ENCODE measurements at places on chromosomes 2 and 18.

DNA sequence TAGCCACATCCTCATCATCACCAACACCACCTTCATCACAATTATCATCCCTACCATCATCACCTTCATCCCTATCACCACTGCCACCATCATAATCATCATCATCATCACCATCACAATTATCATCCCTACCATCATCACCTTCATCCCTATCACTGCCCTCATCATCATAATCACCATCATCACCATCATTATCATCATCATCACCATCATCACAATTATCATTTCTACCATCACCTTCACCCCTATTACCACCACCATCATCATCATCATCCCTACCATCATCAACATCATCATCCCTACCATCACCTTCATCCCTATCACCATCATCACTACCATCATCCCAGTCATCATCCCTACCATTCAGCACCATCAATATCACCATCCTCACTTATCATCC lies 140.5 kb downstream of the LOXHD1 start:
- DNase-seq, result no peak

DNA sequence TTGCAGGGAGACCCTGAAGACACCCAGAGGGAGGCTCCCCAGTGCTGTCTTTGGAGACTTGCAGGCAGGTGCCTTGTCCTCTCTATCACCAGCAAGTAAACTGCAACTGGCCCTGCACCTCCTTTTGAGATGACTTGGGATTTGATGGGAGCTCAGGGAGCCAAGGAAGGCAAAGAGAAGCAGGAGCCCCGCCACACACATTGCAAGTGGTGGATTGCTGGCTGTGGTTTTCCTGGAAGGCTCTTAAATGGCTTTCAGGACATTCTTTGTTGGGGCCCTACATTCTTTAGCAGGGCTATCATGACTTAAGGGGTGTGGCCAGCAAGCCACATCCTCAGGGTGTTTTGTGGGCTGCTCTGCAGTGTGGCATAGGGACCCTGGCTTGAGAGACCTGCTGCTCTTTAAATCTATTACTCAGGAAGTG lies 39.9 kb upstream of the CDC42EP3 start:
- DNase-seq, result peak; percentile 31

DNA sequence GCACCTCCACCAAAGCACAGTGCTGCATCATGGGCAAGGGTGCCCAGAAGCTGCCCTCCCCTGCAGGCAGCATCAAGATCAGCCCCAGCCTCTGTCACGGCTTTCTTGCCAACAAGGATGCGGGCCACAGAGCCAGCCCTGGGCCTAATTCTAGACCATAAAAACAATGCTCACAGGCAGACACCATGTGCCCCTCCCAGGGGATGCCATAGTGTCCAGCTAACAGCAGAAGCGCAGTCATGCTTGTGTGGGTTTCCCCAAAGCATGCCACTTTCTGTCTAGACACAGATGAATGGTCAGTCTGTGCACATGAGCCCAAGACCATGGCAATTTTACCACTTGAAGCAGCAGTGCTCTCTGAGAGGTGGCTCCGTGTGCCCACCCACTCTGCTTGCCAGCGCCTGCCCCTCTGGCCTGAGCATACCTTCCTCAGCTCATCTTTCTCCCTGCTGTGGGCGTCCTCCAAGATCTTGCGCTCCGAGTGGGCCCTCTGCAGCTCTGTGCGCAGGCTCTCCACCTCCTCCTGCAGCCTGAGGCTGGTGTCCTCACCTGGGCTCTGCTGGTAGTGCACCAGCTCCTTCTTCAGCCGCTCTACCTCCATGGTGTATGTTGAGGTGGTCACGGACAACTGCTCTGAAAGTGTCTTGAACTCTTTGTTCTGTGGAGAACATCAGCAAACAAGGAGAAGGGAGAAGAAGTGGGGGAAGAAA lies 81.3 kb upstream of the ACAA2 start:
- no peak for DNase-seq

DNA sequence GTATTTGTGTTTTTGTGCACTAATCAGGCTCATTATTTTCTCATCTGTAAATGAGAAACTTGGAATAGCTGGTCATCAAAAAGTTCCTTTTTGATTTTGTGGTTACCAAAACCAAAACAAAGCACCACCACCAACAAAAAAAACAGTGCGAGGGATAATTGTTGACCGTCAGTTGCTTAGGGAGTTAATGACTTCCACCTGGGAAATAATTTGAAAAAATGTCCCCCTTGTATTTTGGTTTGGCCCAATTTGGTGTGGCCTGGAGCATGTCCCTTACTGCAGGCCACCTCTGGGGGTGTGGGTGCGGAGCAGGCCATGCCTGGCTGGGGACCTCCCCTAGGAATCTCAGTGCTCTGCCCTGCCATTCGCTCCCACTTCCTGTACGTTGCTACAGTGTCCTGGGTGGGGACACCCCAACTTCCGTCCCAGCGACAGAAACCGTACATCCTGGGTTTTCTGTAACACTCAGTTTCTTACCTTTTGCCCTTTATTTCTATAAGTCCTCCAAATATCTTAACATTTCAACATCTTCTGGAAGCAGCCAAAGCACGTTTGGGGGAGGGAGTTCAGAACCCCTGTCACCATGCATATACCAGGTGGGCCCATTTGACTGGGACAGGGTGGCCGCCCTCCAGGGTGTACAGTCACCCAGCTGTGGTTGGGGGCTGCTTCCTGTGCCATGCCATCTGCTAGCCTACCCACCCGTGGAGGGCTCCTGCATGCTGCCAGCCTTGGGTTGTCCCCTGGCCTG lies 31.3 kb downstream of the NCK2 start:
- no peak for DNase-seq

GRCh38 chr2:173192071-173192470 lies 116.4 kb downstream of the MAP3K20 start:
- no peak for DNase-seq

GRCh38 chr18:12086249-12086648 lies 7.4 kb upstream of the ANKRD62 start:
- DNase-seq, result no peak

GRCh38 chr18:5992381-5992780 lies 97.1 kb upstream of the TMEM200C start:
- no peak for DNase-seq

GRCh38 chr2:233480490-233481202 lies 85.9 kb downstream of the USP40 start:
- peak; percentile 20 for DNase-seq

DNA sequence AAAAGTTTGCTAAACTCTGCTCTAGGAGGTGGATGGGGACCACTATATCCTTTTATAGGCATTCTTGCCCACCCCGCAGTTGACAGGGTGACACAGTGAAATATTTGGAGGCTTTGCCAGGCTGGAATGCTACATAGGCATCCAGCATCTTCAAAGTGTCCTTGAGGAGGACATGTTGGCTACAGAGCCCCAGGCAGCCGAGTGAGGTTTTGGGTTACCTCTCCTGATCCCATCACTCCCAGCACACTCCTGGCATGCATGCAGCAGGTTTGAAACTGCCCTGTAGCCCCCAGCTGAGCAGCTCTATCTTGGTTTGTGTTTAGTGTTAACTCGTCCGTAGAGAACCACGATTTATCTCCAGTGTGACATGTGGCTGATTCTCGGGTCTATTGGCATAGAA lies 7.3 kb downstream of the FOSL2 start:
- no peak for DNase-seq

- DNase-seq, result no peak
Observed at GRCh38 chr2:159185401-159186130, 100.9 kb downstream of the WDSUB1 start.

GRCh38 chr2:144705328-144706245 lies 185.7 kb upstream of the ZEB2 start:
- DNase-seq, result no peak

All from stimulated activated CD8-positive, alpha-beta memory T cell treated with anti-CD3 and anti-CD28 coated beads, Interleukin-4, amount 100 ng/mL, for 48 hours (primary cell).